SK-N-DZ (cell line): ENCODE measurements at places on chromosomes 2 and 18.

GRCh38 chr2:24461685-24462084 lies 29.4 kb upstream of the NCOA1 start:
- no peak for DNase-seq

DNA sequence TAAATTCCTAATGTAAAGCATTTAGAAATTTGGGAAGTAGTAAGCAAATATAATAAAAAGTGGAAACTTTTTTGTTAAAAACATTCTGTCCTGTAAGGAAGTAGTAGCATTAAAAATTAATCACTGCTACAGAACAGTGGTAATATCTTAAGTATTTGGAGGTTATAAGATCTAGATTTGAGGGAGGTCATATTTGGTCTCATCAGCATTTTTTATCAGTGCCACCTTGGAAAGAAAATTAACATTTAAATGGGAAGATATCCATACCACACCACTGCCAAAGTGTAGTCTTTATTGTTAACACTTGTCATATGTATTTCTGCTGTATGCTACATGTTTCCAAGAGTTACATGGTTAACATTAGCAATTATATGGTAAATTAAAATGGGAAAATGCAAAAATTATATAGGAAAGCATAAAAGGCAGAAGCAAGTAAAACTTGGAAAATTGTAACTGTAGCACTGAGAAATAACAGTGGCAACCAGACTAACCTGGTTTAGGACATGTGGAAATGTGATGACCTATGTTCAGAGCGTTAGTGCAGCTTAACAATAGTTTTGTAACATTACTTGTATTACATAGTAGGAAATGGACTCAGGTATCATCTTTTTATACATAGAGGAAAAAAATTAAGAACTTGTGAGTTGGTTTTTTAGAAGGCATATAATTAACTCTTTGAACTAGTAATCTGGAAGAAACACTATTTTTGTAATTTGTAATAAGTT lies 47.2 kb downstream of the CLIP4 start:
- DNase-seq, result no peak

- DNase-seq, result no peak
These were observed 58.7 kb downstream of the CD226 start for GRCh38 chr18:69889009-69889408.

DNA sequence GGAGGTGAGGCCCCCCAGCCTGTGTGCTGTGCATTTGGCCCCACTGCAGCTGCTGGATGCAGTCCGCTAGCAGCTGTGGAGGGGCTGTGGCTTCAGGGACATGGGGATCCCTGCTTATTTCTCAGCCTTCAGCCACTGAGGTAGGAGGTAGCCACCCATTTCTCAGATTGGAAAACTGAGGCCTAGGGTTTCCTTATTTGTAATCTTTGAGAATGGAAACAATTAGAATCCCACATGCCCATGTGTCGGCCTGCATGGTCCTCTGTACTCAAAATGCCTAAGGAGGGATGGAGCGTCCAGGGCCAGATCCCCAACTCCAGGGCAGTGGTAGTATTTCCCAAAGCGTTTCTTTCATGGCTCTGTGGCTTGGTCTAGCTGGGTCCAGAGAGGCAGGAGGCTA lies 42.1 kb downstream of the TOGARAM2 start:
- DNase-seq, result no peak

- no peak for DNase-seq
These were observed 135.7 kb downstream of the ASB1 start for GRCh38 chr2:238562446-238562845.

DNA sequence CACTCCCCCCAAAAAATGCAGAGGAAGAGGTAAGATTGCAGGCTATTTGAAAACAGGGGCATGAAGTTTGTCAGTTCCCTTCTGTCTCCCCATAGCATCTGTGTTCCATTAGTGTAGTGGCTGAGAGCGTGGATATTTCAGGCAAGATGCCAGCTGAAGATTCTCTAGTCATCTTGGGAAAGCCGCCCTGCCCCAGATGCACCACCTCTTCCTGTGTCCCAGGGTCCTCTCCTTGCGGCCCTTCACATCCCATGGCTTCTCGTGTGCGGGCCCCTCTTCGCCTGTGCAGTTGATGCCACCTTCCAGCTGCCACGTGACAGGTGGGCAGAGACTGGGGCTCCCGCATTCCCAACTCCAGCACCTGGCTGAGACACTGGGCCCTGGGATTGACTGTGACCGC lies 16.1 kb downstream of the TMEM127 start:
- DNase-seq, result no peak

- DNase-seq, result no peak
These were observed 1383.3 kb upstream of the CDH2 start for GRCh38 chr18:29560270-29560669.

DNA sequence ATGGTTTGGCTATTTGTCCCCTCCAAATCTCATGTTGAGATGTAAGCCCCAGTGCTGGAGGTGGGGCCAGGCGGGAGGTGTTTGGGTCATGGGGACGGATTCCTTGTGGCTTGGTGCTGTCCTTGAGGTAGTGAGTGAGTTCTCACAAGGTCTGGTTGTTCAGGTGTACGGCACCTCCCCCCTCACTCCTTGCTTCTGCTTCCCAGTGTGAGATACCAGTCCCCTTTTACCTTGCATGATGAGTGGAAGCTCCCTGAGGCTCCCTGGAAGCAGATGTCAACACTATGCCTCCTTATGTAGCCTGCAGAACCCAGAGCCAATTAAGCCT lies 232.6 kb downstream of the LDLRAD4 start:
- DNase-seq, result no peak

DNA sequence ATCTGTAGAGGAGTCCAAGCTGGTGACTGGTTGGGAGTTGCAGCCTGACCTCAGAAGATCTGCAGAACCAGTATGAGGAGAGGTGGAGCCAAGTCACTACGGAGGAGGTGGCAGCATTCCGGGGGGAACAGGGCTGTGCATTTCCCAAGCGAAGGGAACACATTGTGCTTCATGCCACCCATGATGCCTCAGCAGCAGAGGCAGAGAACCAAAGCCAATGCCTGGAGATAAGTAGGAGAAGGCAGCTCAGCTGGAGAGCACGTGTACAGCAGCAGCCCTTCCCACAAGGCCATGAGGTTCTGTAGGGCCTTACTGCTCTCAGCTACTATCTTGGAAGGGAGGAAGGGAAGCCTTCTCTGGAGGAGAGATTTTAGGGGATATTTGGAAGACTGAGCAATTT lies 67.2 kb upstream of the LRPPRC start:
- DNase-seq, result no peak

DNA sequence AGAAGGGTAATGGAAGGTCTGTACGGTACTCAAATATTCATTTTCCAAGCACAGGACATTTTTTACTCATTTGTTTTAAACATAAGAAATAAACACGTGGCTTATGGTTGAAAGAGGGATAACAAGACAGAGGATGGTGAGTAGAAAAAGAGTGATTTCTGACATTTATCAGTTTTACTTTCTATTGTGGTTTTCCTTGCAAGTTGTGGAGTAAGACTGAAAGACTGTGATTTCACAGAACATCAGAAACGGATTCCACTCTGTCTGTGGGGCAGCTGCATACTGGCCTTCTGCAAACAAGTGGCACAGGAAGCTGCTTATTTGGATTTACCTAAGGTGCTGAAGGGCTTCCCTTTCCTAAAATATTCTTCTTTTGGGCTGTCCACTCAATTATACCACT lies 122.2 kb upstream of the ITGB6 start:
- no peak for DNase-seq

GRCh38 chr2:207182911-207183310 lies 17.2 kb upstream of the KLF7 start:
- no peak for DNase-seq

GRCh38 chr18:74489676-74490075 lies 6.5 kb upstream of the CNDP2 start:
- DNase-seq, result no peak

DNA sequence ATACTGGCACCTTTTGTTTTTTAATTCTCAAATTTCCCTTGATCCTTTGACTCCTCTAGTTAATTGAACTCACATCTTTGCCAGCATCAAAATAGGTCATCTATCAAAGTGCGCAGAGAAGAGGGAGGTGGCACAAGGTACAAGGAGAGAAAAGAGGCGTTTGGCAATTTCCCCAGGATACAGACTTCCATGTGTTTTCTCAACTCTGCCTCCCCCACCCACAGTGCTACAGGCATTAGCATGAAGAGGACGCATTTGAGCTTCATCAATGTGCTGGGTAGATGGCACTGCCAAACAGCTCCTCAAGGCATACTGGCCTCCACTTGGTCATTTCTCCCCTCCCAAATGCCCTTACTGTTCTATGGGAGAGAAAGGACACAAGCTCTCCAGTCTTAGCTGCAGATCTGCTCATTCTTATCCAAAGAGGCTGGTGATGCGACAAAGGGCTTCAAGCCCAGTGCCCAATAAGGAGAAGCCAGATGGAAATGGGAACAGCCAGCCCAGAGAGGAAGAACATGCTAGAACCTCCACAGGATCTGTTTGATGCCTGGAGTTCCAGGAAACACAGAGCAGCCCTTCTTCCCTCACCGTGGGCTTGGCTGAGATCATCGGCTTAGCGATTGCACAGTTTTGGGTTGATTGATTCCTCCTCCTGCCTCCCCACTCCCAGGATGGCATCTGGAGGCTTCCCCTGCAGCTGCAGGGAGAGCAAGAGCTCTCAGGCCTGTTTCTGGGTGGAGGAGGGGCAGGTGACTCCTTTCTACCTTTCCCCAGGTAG lies 144.7 kb upstream of the SMAD2 start:
- no peak for DNase-seq

DNA sequence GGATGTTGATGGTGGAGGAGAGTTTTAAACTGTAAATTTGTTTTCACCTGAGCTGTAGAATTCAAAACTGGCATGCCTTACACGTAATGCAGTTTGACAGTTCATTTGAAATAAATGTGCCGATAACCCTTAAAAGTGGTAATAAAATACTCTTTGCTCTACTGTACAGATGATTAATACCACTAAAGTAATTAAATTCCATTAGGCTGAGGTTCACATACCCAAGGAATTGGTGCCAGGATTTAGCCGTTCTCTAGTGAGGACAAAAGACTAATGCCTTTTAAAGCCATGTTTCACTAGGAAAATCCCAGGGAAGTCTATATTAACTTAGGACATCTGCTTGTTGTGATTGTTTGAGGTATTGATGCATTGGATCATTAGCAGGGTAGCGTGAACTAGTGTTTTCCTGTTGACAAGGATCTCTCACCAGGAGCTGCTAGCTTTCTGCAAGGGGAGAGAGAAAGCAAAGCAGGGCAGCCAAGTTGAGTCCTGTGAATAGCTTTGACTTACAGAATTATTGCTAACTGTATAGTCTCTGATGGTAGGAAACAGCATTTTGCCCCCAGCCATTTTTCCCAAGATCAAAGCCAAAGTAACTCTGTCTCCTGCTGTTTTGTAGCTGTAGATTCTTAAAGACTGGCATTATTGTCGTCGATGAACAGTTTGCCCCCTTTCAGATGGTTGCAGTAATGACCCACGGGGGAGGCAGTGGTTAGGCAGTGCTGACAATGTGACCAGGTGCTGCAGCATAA lies 280.9 kb upstream of the FANCL start:
- DNase-seq, result no peak

- no peak for DNase-seq
These were observed 57.0 kb upstream of the CYRIA start for GRCh38 chr2:16722677-16723076.

DNA sequence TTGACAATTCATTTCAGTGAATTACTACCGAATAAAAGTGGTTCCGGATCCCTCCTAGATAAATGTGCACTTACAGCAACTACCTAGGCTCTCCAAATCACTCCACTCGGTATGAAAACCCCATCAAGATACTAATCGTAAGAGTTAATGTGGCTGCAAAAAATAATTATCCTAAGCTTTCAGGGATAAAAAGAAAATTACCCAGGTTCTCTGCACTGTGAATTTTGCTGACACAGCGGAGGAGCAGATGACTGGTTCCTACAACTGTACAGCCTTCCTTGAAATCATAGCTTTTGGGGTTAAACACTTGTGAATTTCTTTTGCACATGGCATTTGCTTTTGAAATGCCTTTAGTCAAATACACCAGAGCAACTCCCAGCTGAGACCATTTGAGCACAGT lies 104.7 kb downstream of the CD226 start:
- DNase-seq, result no peak

DNA sequence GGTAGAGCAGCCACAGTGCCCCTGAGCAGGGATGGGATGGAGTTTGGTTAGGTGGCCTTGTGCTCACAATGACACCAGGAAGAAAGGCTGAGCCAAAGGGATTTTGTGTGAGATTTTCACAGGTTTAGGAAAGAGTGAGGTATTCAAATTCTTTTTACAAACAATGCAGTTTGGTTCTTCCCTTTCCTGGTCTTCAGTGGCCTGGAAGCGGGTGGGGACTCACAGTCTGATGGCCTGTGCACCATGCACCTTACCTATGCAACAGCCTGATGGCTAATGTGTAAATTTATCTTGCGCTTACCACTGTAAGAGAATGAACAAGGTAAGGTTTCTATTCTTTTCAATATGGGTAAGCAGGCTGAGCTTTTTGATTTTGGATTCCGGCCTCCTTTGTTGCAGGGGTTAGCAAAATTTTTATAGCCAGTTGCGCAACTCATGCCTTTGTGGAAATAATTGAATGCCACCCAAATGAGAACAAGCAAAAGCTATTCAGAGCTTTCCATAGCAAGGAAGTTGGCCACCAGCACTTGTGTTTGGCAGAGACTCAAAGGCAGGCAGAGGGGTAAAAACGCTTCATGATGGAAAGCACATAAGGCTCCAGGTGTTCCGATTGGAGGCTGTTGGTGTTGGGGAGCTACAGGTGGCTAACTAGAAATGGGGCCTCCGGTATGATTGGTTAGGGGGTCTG lies 23.8 kb upstream of the IL1R2 start:
- no peak for DNase-seq

GRCh38 chr2:144281476-144281875 lies 238.4 kb downstream of the ZEB2 start:
- no peak for DNase-seq

DNA sequence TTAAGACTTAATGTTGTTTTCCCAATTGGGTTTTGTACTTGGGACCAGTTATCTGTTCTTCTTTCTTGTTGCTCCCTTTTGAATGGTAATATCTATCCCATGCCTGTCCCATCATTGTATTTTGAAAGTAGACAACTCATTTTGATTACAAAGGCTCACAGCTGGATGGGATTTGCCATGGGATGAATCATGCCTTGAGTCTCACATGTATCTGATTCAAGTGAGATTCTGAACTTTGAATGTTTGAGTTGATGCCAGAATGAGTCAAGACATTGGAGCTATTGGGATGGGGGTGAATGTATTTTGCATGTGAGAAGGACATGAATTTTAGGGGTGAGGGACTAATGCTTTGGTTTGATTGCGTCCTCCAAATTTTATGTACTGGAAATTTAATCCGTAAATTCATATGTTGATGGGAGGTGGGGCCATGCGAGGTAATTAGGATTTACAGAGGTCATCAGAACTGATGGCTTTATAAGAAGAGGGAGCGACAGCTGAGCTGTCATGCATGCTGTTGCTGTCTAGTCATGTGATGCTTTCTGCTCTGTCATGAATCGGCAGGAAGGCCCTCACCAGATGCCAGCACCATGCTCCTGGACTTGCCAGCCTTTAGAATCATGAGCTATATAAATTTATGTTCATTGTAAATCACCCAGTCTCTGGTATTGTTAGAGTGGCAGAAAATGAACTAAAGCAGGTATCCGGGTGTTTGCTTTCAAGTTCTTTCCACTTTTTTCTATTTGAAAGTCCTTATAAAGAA lies 741.3 kb upstream of the RAB6C start:
- no peak for DNase-seq

GRCh38 chr2:14480906-14481305 lies 151.6 kb upstream of the LRATD1 start:
- DNase-seq, result no peak
